ENCODE measurements at places on chromosomes 4 and X. TPM values are rescaled to one million over a fixed set of nuclear protein-coding genes. Genes with fewer than 3 reads are reported as not detected.

GRCh38 chr4:158817562-158818296, 48.9 kb downstream of the FNIP2 start:
- peak overlapping the region; percentile 87 for H3K27ac ChIP-seq
- H3K36me3 ChIP-seq: peaks cover 7% of the 10 kb centered on the region
- DNase-seq: peak; percentile 55
- no peaks in the 10 kb centered on the region for H3K27me3 ChIP-seq
- H3K4me3 ChIP-seq: peak overlapping the region; percentile 12
- peaks cover 58% of the 10 kb centered on the region for H3K4me1 ChIP-seq

- DNase-seq: no peak
- peaks cover 10% of the 10 kb centered on the region for H3K4me1 ChIP-seq
- no peak overlapping the region for H3K4me3 ChIP-seq
- no peaks in the 10 kb centered on the region for H3K27me3 ChIP-seq
These were observed 86.0 kb downstream of the MID1IP1 start for GRCh38 chrX:38887222-38887621.

- H3K27ac ChIP-seq: no peak overlapping the region
- no peak overlapping the region for H3K4me3 ChIP-seq
- no peak for DNase-seq
- H3K36me3 ChIP-seq: no peaks in the 10 kb centered on the region
- H3K27me3 ChIP-seq: no peaks in the 10 kb centered on the region
- H3K4me1 ChIP-seq: no peaks in the 10 kb centered on the region
These were observed 278.9 kb upstream of the SFRP2 start for GRCh38 chr4:154067786-154068185.

DNA sequence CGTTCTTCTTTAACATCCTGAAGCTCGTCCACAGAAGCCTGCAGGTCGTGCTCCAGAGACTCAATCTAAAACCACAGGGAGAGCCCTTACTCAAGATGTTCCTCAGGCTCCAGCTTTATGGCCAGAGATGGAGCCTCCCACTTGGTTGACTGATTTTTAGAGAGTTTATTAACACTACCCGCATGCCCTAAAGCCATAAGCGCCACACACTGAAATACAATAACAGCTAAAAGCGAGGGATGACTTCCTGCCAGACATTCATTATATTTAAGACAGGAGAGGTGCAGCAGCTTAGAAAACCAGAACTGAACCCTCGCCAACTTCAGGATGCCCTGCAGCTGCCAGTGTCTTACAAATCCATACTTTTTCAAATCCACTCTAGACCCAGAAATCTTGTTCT, 42.0 kb downstream of the SOD3 start:
- H3K27ac ChIP-seq: no peak overlapping the region
- no peaks in the 10 kb centered on the region for H3K36me3 ChIP-seq
- H3K27me3 ChIP-seq: no peaks in the 10 kb centered on the region
- H3K4me3 ChIP-seq: no peak overlapping the region
- no peak for DNase-seq

DNA sequence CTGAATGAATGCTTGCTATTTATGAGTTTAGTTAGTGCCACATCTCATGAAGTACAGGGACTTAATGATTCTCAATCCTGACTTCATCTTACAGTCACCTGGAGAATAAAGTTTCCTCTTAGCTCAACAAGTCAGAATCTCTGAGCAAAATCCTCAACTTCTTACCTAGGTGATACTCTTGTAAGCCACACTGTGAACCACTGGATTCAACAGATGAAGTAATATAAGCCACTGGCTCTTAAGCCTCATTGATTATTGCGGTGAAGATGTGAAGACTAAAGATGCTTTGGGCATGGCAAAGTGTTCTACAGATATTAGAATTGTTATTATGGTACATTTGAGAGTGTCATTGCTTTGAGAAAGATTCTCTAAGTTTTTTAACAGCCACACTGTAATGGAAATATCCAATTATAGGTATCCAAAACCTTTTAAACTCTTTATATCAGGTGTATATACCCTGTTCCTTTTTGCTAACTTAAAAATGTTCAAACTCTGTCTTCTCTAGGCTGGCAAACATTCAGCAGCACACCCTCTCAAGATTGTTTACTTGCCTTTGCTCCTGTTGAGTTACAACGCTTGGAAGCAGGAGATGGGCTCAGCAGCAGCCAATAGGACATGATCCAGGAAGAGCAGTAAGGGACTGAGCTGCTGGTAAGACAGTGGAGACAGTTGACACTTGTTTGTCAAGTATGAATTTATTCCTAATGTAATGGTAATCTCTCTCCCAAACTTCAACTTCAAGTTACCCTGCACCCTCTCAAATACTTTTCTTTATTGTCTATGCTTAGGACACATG, 43.4 kb downstream of the TET2 start:
- no peaks in the 10 kb centered on the region for H3K27me3 ChIP-seq
- peaks cover 38% of the 10 kb centered on the region for H3K36me3 ChIP-seq
- H3K4me3 ChIP-seq: no peak overlapping the region
- no peak for DNase-seq

GRCh38 chr4:106495476-106495875, 126.9 kb upstream of the GIMD1 start:
- no peak overlapping the region for H3K27ac ChIP-seq
- no peaks in the 10 kb centered on the region for H3K36me3 ChIP-seq
- no peaks in the 10 kb centered on the region for H3K4me1 ChIP-seq
- no peaks in the 10 kb centered on the region for H3K27me3 ChIP-seq
- no peak for DNase-seq
- H3K4me3 ChIP-seq: no peak overlapping the region

GRCh38 chr4:23923141-23923540, 33.3 kb upstream of the PPARGC1A start:
- H3K4me1 ChIP-seq: no peaks in the 10 kb centered on the region
- no peak overlapping the region for H3K27ac ChIP-seq
- no peaks in the 10 kb centered on the region for H3K36me3 ChIP-seq
- no peaks in the 10 kb centered on the region for H3K27me3 ChIP-seq

GRCh38 chr4:78136109-78137081, 79.3 kb downstream of the FRAS1 start:
- no peak for DNase-seq
- no peaks in the 10 kb centered on the region for H3K36me3 ChIP-seq
- no peaks in the 10 kb centered on the region for H3K4me1 ChIP-seq
- H3K27ac ChIP-seq: no peak overlapping the region
- H3K27me3 ChIP-seq: peaks cover 10% of the 10 kb centered on the region

GRCh38 chr4:147059064-147059731, 113.5 kb upstream of the TTC29 start:
- H3K27ac ChIP-seq: no peak overlapping the region
- H3K27me3 ChIP-seq: peaks cover 3% of the 10 kb centered on the region
- no peak overlapping the region for H3K4me3 ChIP-seq
- no peaks in the 10 kb centered on the region for H3K36me3 ChIP-seq
- DNase-seq: peak; percentile 29

GRCh38 chr4:135371137-135371536, 1169.5 kb upstream of the PABPC4L start:
- H3K27ac ChIP-seq: no peak overlapping the region
- H3K36me3 ChIP-seq: no peaks in the 10 kb centered on the region
- H3K4me1 ChIP-seq: no peaks in the 10 kb centered on the region
- no peak overlapping the region for H3K4me3 ChIP-seq

DNA sequence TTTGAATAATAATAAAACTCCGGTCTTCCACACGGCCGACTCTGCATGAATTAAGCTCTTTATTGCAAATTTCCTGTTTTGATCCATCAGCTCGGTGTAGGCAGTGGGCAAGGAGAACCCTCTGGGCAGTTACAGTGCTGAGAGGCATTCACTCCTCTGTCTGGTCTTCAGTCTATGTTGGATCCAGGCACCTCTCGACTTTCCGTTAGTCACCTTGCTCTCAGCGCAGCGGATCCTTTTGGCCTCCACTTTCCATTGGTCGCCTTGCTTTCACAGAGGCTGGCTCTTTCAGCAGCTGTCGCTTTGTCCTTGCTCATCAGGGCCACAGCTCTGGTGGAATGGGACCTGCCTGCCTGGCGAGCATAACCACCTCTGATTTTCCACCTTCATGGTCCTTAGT, 52.9 kb downstream of the TRMT44 start:
- H3K4me1 ChIP-seq: peaks cover 2% of the 10 kb centered on the region
- H3K27me3 ChIP-seq: no peaks in the 10 kb centered on the region
- no peak for DNase-seq
- no peak overlapping the region for H3K4me3 ChIP-seq

DNA sequence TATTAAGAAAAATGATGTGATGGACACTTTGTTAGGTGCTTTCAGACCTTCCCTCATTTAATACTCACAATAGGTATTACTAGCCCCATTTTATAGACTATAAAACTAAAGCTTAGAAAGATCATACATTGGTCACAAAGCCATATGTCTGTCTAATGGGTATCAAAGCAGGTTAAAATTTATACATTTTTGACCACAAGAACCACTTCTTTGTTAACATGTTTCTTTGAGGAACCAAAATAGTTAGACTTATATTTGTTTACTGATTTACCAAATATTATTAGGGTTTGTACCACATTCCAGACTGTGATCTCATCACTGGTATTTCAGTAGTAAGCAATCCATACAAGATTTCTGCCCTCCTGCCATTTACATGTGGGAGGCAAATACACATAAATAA, 363.3 kb downstream of the NAF1 start:
- no peaks in the 10 kb centered on the region for H3K27me3 ChIP-seq
- DNase-seq: no peak
- no peak overlapping the region for H3K4me3 ChIP-seq
- no peaks in the 10 kb centered on the region for H3K4me1 ChIP-seq
- no peak overlapping the region for H3K27ac ChIP-seq
- H3K36me3 ChIP-seq: no peaks in the 10 kb centered on the region

DNA sequence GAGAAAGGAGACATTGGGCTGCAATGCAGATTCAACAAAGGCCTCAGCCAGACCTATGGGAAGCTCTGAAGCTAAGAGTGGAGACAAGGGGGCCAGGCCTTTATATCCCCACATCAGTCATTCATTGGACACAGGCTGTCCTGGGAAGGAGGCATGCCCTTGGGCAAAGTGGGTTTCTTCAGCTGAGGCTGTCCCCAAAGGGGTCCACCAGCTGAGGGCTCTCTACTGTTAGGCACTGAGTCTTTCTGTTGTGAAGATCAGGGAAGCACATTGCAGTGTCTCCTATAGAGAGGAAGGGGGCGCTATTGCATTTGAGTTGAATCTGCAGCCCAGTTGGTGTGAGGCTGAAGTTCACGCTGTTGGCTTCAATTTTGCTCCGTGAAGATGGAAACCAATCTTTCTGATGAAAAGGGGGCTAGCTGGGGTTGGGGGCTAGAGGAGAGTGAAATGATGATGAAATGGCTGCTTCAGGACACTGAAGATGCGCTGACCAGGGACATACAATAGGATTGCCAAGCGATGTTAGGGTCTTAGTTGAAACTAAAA, 48.0 kb downstream of the SLC25A5 start:
- peak; percentile 82 for DNase-seq
- H3K4me1 ChIP-seq: peaks cover 3% of the 10 kb centered on the region
- no peaks in the 10 kb centered on the region for H3K27me3 ChIP-seq

DNA sequence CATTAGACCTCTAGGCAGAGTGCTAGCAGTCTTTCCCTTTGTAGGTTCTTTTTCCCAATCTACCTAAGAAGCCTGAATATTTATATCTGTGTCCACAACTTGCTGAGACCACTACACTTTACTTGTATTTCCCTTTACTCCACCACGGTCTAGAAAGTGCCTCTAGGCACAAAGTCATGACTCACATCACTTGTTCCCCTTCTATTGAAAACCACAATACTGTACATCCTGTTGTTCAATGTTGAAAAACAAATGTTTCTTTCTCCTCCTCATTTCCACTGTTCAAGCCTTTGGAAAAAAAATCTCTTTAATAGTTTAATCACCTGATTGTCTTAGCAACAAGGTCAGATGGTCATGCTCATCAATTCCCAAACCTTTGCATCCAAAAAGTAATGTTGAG, 326.7 kb downstream of the GUCY2F start:
- no peak for DNase-seq
- no peaks in the 10 kb centered on the region for H3K36me3 ChIP-seq
- no peak overlapping the region for H3K27ac ChIP-seq
- no peaks in the 10 kb centered on the region for H3K4me1 ChIP-seq
- no peak overlapping the region for H3K4me3 ChIP-seq

DNA sequence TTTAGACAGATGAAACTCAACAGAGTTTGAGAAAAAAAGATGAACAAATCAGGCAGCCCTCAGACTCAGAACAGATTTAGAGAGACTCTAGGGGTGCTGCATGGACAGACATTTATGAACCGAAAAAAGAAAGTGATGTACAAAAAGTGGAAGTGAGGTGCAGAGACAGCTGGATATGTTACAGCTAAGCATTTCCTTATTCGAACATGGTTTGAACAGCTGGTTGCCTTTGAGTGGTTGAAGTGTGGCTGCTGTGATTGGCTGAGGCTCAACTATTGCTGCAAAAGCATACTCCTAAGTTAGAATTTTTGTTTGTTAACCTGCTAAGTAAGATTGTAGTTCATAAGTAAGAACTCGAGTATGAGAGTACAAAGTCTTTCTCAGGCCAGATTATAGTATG, 331.5 kb upstream of the PABPC4L start:
- no peaks in the 10 kb centered on the region for H3K36me3 ChIP-seq
- H3K4me1 ChIP-seq: no peaks in the 10 kb centered on the region
- no peak overlapping the region for H3K27ac ChIP-seq
- no peak for DNase-seq

DNA sequence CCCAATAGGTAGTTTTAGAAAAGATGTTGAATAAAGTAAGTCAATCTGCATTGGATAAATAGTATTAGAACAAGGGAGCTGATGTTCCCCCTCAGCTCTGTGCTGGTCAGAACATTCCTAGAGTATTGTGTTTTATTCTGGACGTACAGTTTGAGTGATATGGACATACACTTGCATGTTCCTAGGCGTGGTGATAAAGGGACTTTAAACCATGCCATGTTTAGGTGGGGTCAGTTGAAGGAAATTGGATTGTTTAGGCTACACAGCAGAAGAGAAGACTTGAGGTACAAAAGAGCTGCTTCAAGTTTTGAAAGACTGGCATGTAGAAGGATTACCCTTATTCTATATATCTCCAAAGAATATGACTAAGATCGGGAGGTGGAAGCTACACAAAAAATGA, 21.6 kb downstream of the GK start:
- H3K27me3 ChIP-seq: no peaks in the 10 kb centered on the region
- peaks cover 52% of the 10 kb centered on the region for H3K36me3 ChIP-seq
- DNase-seq: no peak
- H3K4me1 ChIP-seq: no peaks in the 10 kb centered on the region
- H3K4me3 ChIP-seq: no peak overlapping the region

GRCh38 chr4:69610484-69610883, 29.0 kb downstream of the UGT2A2 start:
- H3K4me3 ChIP-seq: no peak overlapping the region
- DNase-seq: no peak
- H3K27me3 ChIP-seq: no peaks in the 10 kb centered on the region
- H3K36me3 ChIP-seq: no peaks in the 10 kb centered on the region

GRCh38 chrX:97563531-97564133, 679.9 kb downstream of the RPA4 start:
- H3K4me3 ChIP-seq: peak overlapping the region; percentile 78
- H3K4me1 ChIP-seq: peaks cover 2% of the 10 kb centered on the region
- H3K36me3 ChIP-seq: no peaks in the 10 kb centered on the region
- peak overlapping the region; percentile 74 for H3K27ac ChIP-seq
- H3K27me3 ChIP-seq: no peaks in the 10 kb centered on the region
- DNase-seq: peak; percentile 80

The BEND4 gene
- 0.72 TPM for total RNA-seq

The ZNF141 gene
- 27.0 TPM for total RNA-seq

The MAPK10 gene
- not detected for total RNA-seq

The GRIA3 gene
- not detected for total RNA-seq

The MTMR8 gene
- total RNA-seq: 4.2 TPM

The PLK4 gene
- 44.7 TPM for total RNA-seq

The TMSB15C gene
- 3.1 TPM for total RNA-seq

The GLUD2 gene
- 0.68 TPM for total RNA-seq

The GAGE12E gene
- not detected for total RNA-seq

The PPEF2 gene
- 0.23 TPM for total RNA-seq

The ADGRL3 gene
- not detected for total RNA-seq

The USP17L5 gene
- not detected for total RNA-seq

The UGT2B11 gene
- total RNA-seq: not detected

The PRDM8 gene
- 3.6 TPM for total RNA-seq

All from activated CD4-positive, alpha-beta T cell treated with anti-CD3 and anti-CD28 coated beads, Interleukin-2, amount 10 ng/mL, durations not matched to agents 24 days and 14 days (primary cell).